Activated naive CD8-positive, alpha-beta T cell treated with anti-CD3 and anti-CD28 coated beads, Interleukin-2, amount 50 U/mL, for 16 hours (primary cell): ENCODE measurements at places on chromosomes 5 and 9.

GRCh38 chr5:17187011-17187785 lies 30.2 kb upstream of the BASP1 start:
- no peak for DNase-seq

DNA sequence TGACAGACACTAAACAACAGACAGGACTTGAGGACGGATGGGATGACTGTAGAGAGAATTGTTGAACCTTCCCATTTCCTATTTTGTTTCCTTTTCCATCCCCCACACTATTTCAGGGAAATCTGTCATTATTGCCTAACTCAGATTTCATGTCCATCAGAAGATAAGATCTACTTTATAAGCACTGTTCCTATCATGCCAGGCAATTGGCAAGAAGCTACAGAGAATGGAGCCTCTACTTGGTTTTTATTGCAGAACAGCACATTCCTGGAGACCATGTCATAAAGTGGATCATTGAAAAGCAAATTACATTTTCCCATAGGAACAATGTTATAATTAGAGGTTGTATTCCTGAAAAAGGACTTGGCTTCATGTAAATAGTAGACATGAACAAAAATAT lies 173.7 kb upstream of the KIF2A start:
- no peak for DNase-seq

- peak; percentile 33 for DNase-seq
These were observed 38.4 kb downstream of the HRH2 start for GRCh38 chr5:175696139-175696854.

GRCh38 chr5:134835623-134836022 lies 10.1 kb upstream of the C5orf24 start:
- DNase-seq: no peak

DNA sequence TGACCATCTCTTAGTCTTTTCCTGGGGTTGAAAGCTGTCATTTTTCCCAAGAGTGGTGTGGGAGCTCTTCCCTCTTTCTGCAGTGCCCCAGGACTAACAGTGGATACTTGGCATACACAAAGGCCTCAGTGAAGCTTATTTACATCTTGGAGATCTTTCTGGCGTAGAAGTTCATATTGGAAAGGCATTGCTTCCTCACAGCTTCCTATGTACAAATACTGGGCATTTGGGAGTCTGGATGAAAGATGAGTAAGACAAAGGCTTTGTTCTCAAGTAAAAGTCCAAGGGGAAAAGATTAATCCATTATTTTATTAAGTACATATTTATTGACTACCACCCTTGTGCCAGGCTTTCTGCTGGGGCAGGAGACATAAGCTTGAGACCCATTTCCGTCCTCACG lies 22.0 kb downstream of the MAP3K1 start:
- no peak for DNase-seq

DNA sequence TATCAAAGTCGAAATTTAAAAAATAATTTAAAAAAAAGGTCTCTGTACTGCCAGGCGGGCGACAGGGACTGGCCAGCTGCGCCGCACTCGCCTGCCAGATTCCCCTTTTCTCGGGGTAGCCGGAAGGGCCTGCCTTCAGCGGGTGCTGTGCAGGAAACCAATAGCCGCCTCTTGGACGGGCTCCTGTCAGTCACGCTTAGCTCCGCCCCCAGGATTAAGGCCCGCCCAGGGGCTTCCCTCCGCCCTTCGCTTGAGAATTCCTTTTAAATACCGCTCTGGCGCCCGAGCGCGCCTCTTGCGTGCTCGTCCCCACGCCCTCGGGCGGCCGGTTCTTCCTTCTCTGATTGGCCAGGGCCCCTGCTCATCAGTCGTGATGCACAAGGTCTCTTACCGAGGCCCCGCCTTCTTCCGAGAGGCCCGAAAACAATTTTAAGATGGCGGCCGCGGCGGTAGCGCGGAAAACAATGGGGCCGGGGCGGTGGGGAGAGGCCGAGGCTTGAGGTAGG lies at the start of gene MAML1:
MAML1 (plus strand) TSS at position 411 of the 506 bp plus-strand sequence. CDS start 291 bp downstream, outside the sequence.
- peak; percentile 98 for DNase-seq

DNA sequence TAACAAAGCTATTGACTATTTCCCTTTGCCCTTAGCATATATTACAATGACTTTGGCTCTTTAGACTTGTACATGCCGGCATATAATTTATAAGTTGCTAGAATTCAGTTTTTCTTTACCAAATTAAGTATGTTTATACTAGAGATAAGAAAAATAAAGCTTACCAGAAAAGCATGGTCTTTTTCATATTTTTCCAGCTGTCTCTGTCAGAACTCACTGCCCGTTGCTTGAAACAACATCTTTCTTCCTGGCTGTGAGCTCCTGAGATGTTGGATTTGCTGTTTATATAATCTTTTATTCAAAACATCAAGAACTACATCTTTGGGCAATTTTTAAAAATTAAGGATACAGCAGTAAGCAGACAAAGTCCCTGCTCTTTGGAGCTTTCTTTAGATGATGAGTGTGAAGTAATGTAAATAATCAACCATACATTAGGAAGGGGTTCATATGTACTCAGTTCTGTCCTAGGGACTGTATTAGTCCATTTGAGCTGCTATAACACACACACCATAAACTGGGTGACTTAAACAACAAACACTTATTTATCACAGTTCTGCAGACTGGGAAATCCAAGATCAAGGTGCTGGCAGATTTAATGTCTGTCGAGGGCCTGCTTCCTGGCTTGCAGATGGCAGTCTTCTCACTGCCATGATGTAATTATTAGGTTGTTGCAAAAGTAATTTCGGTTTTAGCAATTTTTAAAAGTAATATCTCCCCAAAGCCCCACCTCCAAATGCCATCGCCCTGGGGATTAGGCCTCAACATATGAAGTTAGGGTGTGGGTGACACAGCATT lies 45.4 kb upstream of the RANBP3L start:
- no peak for DNase-seq

DNA sequence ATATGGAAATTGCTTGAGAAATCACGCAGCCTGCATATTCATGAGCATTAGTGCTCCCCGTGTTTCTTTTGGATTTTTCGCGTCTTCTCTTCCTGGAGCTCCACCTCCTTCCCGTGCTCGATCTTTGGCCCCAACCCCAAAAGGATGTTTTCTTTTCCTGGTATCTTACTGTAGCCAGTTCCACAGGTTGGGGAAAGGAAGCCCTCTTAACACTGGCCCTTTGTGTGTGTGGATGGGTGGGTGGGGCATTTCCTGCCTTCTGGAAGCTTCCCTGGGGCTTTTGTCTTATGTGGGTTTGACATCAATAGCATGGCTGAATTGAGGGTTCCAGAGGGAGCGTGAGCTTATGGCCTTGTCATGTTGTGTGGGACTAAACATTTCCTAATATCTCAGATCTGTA lies 21.9 kb downstream of the STXBP1 start:
- no peak for DNase-seq

- no peak for DNase-seq
These were observed 40.8 kb upstream of the SPATA31C2 start for GRCh38 chr9:88179062-88179521.

GRCh38 chr5:2656206-2656605 lies 95.3 kb downstream of the IRX2 start:
- DNase-seq: no peak

GRCh38 chr5:158124606-158125316 lies 265.8 kb upstream of the CLINT1 start:
- no peak for DNase-seq
